NCI-H510A (cell line): ENCODE measurements at places on chromosomes 2 and 18.

GRCh38 chr18:55893948-55894347, 306.0 kb upstream of the TCF4 start:
- DNase-seq = no peak

- DNase-seq = no peak
Observed at GRCh38 chr2:200567932-200568331, 17.9 kb upstream of the AOX1 start.

- peak; percentile 69 for DNase-seq
Observed at GRCh38 chr2:152175368-152176112, at the start of gene STAM2. Gene STAM2, minus strand, starts transcription at chr2:152175763. Its CDS starts 121 bp downstream, at chr2:152175642.

- DNase-seq = no peak
Observed at GRCh38 chr18:2967820-2968219, 45.1 kb downstream of the LPIN2 start.

GRCh38 chr18:50938912-50939311, 28.9 kb upstream of the ELAC1 start:
- DNase-seq = no peak
